ENCODE measurements at places on chromosomes 2 and 18.

GRCh38 chr2:100057901-100058261, 84.5 kb downstream of the AFF3 start:
- no peak for DNase-seq

DNA sequence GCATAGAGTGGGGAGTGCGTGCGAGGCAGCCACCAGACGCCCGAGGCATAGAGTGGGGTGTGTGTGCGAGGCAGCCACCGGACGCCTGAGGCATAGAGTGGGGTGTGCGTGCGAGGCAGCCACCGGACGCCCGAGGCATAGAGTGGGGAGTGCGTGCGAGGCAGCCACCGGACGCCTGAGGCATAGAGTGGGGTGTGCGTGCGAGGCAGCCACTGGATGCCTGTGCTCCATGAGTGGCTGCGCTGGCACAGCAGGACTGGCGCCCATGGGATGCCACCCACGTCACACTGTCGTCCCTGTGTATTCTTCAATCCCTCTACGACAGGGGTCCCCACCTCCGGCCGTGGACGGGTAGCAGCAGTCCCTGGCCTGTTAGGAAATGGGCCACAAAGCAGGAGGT, 221.9 kb downstream of the HDAC4 start:
- no peak for DNase-seq

GRCh38 chr2:41973871-41974270, 74.0 kb upstream of the PKDCC start:
- DNase-seq = no peak

DNA sequence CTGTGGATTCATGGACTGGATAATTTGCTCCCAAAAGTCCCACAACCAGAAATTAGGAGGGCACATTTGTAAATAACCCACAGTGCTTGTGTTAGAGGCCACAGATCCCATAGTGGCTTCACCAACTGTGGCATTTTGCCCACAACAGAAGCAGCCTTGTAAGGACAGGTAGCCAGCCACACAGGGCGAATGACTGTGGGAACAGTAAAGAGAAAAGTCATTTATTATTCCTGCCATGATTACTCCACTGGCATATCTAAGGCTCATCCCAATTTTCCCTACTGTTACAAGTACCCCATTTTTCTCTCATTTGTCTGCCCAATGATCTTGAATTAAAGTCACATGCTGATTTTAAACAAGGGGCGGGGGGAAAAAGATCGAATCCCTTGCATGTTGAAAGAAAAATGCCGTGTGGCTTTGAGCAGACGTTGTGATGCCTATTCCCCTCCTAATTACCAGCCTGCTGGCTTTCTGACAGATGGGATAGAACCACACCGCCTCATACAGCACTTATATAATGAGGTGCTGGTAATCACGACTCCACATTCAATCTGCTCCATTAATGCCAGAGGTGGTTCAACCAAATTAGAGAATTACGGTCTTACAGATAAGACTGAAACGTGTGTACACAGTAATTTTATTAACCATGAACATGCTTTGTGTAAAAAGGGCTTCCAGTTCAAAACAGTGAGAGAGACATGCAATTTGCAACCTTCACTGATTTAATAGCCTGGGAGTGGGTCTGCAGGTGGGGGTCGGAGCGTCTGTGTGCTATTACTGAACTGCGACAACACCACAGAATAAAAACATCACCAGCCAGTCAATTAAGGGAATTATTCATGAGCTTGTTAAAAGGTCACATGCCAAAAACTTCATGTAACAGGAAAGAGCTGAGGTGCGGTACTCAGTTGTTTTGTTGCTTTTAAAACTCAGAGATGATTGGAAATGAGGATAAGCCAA, 196.0 kb downstream of the TMEM163 start:
- no peak for DNase-seq

DNA sequence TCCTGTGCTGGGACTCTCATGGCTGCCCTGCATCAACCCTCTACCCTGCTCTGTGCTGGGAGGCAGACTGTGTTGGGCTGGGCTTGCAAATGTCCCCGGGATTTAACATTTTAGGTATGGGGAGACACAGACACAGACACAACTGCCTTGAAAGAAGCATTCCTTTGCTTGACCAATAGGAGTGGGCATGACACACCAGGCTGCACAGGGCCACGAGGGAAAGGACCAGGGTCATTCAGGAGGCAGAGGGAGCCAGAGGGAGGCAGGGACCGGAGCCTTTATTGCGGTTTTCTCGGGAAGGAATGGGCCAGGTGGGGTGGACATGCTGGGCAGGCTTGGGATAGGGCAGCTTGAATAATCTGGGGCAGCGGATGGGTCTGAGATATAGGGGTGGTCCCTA, 238.7 kb upstream of the COPS8 start:
- no peak for DNase-seq

DNA sequence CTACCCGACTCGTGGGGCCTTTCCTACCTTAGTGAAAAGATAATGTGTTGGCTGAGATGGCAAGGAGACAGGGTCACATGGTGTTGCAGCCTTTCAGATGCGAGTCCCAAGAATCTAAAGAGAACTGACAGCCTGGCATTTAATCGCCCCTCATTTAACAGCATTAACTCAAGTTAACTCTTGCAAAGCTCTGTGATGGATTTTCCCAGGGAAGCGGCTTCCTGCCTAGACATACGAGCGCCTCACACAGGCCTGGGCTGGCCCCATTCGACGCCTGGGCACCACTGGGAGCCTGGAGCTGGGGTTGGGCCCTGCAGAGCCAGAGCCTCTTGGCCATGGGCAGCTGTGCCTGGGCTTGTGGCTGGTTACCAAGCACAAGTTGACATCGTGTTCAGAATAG, 140.8 kb downstream of the SEPTIN10 start:
- no peak for DNase-seq

DNA sequence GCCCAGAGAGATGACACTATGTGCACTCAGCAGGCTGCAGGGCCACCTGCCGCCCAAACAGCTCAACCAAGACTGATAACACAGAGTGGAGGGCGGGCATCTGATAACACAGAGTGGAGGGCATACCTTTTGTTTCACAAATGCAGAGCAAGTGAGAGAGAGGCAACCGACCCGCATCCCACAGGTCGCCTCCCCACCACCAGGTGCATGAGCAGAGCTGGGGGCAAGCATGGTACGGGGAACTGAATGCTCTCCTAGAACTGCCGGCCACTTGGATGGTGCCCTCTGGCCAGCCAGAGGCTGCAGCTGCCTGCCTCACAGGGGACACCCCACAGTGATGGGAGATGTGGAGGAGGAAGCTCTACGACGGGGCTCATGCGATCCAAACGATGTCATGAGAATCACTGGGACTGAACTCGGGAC, 49.5 kb downstream of the ANO7 start:
- DNase-seq = no peak

GRCh38 chr2:217517402-217517801, 485.4 kb downstream of the TNS1 start:
- DNase-seq = no peak

GRCh38 chr18:77069482-77069881, 63.1 kb downstream of the MBP start:
- DNase-seq = no peak

DNA sequence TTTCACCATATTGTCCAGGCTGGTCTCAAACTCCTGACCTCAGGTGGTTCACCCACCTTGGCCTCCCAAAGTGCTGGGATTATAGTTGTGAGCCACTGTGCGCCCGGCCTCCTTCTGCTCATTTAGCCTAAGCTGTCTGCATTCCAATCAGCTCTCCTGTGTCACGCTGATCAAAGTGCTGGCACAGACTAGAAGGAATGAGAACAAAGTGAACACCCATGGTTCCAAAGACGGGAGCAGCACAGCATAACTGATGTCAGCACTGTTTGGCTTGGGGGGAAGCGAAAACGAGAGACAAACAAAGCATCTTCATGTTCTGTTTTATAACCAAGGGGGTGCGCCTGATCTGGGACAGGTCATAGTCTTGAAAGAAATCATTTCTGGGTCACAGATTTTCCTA, 43.3 kb downstream of the DIPK1C start:
- no peak for DNase-seq

GRCh38 chr18:59150236-59150635, 10.6 kb downstream of the SEC11C start:
- no peak for DNase-seq

GRCh38 chr2:125479143-125479636, 1176.8 kb upstream of the GYPC start:
- no peak for DNase-seq

GRCh38 chr18:5461041-5461440, 82.8 kb downstream of the EPB41L3 start:
- no peak for DNase-seq

GRCh38 chr2:195612611-195613495, 44.2 kb upstream of the SLC39A10 start:
- DNase-seq = no peak

DNA sequence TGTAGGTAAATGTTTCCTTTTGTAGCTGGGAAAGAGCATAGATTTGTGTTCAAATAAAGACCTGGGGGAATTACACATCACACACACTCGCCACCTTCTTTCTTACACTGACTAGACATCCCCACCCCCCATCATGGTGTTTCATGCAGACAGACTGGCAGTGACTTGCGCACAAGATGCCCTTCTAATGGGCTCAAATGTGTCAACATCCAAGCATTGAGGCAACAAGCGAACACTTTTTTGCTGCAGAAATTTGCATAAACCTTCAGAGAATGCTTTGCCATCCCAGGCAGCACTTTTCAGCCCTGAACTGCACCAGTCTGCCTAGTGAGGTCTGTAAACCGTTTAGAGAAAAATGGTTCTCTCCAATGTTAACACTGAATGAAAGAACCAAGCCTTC, 4.5 kb downstream of the HOXD8 start:
- DNase-seq = no peak

GRCh38 chr2:85840091-85840490, 48.7 kb downstream of the ST3GAL5 start:
- DNase-seq = no peak

DNA sequence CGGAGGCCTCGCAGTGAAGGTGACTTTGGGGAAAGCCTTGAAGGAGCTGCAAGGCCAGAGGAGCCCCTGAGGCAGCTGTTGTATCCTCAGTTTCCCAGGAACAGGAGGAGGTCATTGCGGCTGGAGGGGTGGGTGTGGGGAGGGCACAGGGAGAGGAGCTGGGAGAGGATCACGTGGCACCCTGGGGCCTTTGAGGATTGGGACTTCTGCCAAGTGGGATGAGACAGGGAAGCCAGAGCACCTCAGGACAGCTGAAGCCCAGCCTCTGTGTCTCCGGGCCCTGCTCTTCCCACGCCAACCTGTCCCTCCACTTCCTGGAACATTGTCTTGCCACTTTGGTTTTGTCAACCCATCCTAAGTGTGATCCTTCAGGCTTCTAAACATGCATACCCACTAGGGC, 19.4 kb upstream of the RRM2 start:
- no peak for DNase-seq

DNA sequence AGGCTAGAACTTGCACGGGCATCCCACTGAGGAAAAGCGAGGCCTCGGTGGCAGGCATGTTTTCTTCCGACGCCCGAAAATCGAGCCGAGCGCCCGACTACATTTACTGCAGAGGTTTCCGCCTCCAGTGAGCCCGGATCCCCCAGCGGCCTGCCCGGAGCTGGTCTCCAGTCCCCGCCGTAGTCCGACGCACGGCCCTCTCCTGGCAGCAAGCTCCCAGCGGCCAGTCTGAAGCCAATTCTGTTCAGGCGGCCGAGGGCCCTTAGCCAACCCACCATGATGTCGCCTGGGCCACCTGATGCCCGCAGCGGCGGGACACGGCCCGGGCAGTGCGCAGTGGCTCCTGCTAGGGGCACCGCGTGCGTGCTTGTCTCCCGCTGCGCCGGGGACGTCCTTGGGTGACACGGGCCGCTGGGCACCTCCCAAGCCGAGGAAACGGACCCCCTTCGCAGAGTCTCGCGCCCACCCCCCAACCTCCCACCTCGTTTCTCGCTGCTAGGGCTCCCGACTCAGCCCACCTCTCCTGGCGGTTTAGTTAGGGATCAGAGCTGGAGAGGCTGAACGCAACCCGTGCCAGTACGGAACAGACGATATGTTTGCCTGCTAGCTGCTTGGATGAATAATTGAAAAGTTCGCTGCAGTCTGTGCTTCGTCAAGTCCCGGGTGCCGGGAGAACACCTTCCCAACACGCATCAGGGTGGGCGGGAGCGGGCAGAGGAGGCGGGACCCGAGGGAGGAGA, 5.3 kb downstream of the ONECUT2 start:
- no peak for DNase-seq

DNA sequence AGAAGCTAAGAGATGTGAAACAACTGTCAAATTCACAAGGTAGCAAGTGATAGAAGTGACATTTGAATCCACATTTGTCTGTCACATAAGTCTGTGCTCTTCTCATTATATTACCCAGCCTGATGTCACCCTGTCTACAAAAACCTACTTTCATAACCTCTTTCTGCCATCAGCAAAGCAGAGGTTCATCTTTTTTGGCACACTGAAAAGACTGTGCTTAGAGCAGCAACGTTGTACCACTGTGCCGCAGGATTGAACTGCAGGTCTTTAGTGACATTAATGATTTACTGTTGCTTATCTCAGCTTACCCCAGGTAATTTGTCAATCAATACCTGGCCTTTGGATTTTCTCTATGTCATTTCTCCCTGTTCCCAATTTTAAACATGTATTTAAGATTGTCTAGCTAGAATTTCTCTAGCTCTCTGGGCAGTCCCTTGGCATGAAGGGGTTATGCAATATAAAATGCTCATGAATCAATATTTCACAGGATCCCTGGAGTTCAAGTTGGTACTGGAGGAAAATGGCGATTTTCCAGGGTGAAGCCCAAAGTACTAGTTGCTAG, 31.4 kb upstream of the TDRD15 start:
- no peak for DNase-seq

- DNase-seq = no peak
Measured at GRCh38 chr2:41495050-41495449, 552.8 kb upstream of the PKDCC start.

- DNase-seq = no peak
Measured at GRCh38 chr2:220521551-220521950, 894.1 kb downstream of the SLC4A3 start.

DNA sequence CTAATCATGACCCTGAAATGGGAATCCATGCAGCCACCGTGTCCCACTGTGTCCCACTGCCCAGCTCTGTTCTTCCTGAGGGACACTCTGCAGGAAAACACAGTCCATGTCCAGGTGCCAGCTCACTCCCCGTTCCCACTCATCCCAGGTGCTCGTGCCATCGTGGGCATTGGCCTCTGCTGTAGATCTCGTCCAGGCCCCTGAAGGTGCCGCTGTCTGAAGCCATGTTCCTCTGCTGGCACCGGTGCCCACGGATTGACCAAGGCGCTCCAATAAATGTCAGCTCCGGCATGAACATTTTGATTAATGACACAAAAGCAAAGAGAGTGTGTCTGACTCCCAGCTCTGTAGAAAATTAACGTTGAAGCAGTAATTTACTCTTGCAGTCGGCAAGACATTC, 280.1 kb upstream of the SALL3 start:
- no peak for DNase-seq

Data from glomerular endothelial cell (primary cell).